ENCODE measurements at places on chromosomes 7 and 10.

- DNase-seq: no peak
These were observed 53.2 kb downstream of the GAD2 start for GRCh38 chr10:26269754-26270153.

GRCh38 chr10:8830876-8831275 is 776.4 kb downstream of the GATA3 start:
- DNase-seq: no peak

GRCh38 chr10:66931340-66931948 is 5.6 kb downstream of the LRRTM3 start:
- no peak for DNase-seq

- no peak for DNase-seq
These were observed 21.2 kb upstream of the SLC16A12 start for GRCh38 chr10:89556600-89556999.

DNA sequence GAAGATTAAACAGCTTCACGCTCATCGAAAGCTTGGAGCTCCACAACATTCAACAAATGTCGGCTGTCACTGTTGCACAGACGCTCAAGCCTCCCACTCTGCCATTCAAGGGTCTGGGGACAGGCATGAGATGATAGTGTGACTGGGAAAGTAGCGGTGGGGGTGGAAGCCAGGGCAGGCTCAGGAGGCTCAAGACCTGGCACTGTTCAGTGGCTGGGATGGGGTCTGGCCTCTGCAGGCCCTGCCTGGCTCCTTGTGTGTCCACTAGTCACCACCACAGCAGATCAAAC is 13.5 kb upstream of the GTPBP4 start:
- DNase-seq: no peak

DNA sequence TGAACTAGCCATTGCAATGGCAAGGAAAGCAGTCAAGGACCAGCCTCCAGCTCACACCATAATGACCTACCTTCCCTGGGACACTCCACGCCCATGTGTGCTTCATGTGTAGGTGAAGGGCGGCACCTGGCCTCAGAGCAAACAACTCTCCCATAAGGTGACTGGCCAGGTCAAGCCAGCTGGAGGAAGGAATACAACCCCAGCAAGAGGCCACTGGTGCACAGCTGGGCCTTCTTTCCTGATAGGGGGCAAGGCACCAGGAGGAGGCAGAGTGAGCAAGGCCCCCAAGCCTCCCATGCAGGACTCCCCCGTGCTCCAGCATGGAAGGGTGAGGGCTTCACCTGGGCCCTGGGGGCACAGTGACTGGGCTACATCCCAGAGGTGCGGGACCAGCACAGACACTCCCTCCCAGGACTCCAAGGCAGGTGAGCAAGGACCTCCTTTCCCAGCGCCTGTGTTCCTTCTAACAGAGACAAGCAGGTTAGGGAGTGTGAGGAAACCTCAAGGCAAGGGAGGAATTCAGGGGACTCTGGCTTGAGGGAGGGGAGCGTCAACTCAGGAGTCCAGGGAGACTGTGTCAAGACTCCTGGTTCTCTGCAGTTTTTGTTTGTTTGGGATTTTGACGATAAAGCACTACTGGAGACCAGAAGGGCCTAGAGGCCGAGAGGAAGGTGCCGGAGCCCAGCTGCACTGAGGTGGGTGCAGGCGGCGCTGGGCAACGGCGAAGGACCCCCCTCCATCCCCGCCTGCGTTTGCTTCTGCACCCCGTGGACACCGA is 1.7 kb downstream of the PTPRN2 start:
- no peak for DNase-seq

DNA sequence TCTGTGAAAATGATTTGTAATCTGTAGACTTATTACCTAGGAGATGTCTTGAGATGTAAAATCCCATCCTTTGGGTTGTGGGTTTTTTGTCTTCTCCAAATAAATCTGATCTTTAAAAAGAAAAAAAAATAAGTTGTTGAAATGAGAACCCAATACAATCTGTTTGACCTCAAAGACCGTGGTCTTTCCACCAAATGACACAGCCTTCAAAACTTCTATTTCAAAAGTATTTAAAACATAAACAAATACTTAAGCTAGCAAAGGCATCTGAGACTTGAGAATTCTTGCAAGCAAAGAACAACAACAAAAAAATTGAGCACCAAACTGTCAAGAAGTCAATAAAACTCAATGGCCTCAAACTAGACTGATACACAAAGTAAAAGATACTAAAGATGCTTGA is 67.9 kb upstream of the HECW1 start:
- DNase-seq: no peak

- no peak for DNase-seq
These were observed 20.3 kb downstream of the KLF6 start for GRCh38 chr10:3764626-3765112.

DNA sequence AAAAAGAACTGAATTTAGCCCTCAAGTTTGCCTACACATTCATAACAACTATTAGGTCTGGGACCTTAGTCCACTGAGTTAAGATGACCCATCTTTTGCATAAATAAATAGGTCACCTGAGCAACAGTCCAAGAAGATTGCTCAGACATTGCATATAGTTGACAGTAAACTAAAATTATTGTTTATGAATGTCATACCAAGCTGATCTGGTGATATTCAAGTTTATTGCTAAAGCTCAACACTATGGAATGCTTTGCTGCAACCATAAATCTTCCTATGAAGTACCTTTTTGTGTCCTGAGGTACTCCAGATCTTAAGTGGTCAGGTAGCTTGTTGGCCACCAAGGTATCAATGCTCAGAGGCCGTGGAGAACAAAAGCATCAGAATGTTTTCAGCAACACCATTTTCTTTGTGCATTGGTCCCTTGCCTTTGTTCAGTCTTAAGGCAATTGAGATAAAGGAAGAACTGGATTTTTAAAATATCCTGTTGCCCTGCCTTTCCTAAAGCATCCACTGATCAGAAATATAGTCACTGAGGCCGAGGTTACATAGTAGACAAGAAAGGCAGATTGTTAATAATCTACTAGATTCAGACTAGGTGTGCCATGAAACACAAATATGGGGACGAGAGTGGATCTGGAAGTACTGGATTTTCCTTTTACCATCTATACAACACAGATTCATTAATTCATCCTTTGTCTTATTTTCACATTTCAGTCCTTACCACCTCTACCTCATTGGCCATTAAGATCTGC is 321.3 kb downstream of the PTEN start:
- no peak for DNase-seq

- DNase-seq: no peak
These were observed 312.6 kb downstream of the SFMBT2 start for GRCh38 chr10:7098160-7098762.
